Fibroblast of the aortic adventitia (primary cell): ENCODE measurements at places on chromosomes 2 and 18.

- DNase-seq, result no peak
Observed at GRCh38 chr2:205688417-205689200, 6.3 kb downstream of the NRP2 start.

GRCh38 chr2:127685410-127686080, 10.2 kb upstream of the LIMS2 start:
- no peak for DNase-seq

- peak; percentile 64 for DNase-seq
Observed at GRCh38 chr2:149050188-149050587, 11.7 kb downstream of the LYPD6B start.

- peak; percentile 78 for DNase-seq
Observed at GRCh38 chr2:64632835-64633819, 20.6 kb downstream of the SERTAD2 start.

DNA sequence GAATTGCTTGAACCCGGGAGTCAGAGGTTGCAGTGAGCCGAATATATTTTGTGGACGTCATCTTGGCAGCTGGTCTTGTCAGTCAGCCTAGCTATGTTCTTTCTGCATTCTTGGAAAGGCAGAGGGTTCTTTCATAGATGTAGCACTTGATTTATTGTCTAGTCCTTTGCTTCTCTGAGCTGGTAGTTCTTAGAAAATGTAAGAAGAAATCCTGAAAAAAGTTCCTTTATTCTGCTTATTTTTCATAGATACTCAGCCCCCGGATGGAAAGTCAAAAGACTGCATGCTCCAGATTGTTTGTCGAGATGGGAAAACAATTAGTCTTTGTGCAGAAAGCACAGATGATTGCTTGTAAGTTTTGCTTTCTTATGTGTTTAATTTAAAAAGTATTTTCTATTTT, 21.3 kb downstream of the PLEKHB2 start:
- no peak for DNase-seq

DNA sequence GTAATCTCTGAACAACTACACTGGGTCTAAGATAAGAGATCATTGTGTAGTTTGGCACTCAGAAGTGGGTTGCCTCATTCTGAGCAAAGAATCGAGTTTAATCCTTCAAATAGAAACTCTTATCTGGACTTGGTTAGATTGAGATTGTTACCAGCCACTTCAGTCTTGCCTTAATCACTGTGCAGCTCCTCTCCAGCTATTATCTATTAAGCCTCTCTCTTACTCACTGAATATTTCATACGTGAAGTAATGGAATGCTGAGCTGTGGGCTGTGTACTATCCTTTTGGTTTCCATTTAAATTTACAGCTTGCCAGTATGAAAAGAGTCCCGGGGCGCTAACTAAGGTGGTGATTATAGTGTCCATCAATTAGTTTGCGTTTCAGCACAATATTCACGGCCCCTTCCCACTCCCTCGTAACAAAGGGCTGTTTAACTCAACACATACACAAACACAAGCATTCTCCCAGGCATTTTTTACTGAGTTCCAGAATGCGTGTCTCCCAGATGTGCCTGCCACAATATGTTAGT, 65.7 kb upstream of the NCKAP5 start:
- peak; percentile 94 for DNase-seq

DNA sequence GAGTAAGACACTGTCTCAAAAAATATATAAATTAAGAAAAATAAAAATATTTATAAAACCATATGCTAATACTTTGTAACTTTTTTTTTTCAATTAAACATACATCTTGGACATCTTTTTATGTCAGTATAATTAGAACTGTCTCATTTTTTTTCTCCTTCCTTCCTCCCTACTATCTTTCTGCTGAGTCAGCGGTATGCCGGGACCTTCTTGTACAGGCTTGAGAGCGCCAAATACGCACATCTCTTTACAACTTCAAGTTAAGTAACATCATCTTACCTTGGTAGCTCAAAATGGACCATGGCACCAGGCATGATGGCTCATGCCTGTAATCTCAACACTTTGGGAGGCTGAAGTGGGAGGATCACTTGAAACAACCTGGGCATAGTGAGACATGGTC, 153.4 kb downstream of the FAM161A start:
- DNase-seq, result no peak

DNA sequence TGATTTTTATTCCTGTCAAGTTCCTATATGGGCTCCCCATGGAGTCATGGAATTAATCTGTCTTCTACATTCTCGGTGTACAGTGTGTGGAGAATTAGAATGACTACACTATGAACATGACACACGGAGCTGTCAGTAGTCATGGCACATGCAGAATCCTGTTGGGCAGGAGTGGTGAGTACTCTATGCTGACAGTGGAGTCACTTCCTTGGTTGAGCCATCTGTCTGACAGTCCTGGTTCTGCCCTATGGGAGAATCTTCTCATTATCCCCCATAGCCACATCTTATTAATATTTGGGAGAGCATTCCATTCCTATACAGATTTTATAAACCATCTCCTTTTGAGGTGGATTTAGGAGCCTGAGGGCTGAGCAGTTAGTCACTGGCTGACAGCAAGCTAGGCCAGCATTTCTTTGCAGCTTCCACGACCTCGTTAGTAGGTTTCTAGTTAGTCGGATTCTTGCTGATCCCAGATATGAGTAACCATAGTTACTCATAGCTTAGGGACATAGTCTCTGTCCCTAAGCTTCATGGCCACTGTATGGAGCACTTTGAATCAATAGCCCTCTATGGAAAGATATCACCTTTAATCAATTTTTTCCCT, 90.6 kb downstream of the MDH1 start:
- DNase-seq, result no peak

GRCh38 chr2:64454386-64455332, 697 bp downstream of the LGALSL start:
- peak; percentile 30 for DNase-seq
